ENCODE measurements at places on chromosomes 13 and 19.

DNA sequence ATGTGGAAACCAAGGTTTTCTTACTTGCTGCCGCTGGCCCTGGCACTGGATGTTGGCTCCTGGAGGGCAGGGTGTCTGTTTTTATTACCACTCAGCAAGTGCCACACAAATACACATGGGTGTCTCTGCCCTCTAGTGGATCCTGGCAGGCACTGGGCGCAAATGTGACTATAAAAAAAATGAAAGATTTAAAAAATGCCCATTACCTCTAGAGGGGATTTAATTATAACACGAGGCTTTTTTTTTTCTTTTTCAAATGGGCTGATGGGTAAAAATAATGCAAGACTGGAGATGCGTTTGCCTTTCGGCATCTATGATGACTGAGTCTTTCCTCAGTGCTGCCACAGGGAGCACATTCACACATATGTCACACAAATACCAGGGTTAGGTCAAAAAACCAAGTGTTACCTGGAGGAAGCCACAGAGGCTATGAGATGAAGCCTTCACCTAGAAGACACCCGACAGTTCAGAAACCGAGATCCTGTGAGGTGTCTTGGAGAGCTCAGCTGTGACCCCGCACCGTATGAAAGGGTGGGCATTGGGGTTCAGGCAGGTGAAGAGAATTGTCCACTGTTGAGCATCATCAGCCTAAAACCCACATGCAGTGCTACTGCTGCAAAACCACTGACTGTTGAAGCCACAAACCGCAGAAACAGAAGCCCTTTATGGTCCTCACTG lies 25.7 kb downstream of the CHAMP1 start:
- DNase-seq, result no peak

DNA sequence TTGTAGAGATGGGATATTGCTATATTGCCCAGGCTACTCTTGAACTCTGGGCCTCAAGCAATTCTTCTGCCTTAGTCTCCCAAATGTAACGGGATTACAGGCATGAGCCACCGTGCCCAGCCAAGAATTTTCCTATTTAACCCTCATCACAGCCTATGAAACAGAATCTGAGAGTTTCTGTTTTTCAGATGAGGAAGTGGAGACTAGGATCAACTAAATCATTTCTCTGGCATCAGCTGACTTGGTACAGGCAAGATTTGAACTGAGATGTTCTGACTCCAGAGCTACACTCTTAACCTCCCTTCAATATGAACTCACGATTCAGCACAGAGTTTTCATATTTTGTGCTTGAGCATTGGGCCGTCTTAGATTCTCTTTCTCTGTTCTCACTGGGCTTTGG lies 8.1 kb downstream of the ZNF460 start:
- no peak for DNase-seq

- no peak for DNase-seq
Observed at GRCh38 chr19:44260695-44261446, 1.2 kb downstream of the ZNF233 start.

GRCh38 chr13:69418319-69418718 lies 689.3 kb upstream of the ATXN8OS start:
- no peak for DNase-seq

DNA sequence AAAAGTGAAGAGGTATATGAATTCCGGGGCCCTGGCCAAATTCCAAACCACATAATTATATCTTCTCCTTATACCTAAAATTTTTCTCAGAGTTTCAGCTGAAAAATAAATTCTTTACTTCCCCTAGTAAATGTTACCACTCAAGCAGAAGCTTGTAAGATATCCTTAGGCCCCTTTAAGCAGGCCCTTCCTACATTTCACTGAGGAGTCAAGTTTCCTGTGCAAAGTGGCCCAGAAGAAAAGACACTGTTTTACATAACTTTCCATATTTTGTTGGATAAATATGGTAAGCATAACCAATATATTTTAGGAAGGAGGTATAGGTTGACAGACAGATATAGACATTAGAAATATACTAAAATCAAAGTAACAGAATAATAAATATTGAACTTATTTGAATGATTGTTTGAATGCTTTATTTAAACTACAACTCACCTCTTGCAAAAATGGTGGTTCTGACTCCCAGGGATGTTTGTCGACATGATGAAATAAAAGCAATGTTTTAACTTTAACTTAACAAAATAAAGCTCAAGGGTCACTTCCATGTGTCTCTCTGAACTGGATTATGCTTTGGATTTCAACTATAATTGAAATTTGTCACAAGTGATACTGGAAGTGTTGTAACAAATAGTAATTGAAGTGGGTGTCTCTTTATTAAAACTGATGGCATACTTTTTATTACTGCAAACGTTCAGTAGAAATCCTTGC lies 141.2 kb downstream of the SPRY2 start:
- DNase-seq, result no peak

DNA sequence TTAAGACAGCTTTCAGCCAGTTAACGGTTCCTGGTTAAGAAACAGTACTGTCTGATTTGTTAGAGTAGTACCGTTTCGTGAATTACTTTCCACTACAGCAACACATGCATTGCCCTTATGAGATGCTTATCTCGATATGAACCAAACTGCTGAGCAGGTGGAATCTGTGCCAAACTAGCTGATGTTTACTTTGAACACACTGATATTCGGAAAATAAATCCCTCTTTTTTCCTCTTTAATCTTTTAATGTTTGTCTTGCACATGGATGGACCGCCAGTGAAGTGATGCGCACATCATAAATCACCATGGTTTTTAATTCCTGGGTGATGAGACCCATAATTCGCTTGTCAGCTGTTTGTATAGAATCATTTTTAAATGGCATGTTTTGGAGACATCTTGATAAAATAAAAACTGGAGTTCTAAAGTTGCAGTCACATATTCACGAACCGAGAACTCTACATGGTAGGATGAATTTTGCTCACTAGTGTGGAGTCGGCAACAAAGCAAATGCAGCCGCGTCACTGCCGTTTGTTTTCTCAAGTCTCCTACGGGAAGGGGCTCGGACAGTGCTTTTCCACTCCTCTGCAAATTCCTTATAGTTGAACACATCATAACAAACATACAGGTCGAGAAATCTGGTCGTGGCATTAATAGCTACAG lies 1.1 kb downstream of the GJA3 start:
- no peak for DNase-seq

DNA sequence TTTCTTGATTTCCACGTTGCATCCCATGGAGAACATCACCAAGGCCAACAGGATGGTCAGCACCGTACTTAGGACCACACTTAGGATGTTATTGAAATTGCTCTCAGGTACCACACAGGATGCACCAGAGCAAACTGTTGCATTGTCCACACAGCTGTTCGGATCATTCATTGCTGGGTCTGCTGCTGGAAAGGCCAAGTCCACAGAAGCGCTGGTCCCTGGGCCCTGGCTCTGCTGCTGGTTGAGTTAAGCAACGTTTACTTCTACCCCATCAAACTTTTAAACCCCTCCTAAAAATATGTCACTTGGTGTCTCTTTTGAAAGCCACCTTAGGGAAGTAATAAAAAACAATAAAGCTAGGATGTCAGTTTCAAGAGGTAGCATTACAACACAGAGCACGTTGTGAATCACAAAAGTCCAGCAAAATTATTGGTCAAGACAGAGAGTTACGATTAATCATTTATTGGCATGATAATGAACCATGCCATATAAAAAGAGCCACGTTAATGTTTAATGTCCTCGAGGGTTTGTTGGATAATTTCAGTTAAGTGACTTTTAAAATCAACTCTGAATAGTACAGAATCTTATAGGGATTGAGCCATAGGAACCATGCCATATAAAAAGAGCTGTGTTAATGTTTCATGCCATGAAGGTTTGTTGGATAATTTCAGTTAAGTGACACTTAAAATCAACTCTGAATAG lies at the start of gene SLC10A2:
TSS of gene SLC10A2 (minus strand) at position 339 of the 702 bp plus-strand sequence. CDS start at position 171, 168 bp downstream.
- DNase-seq, result no peak

GRCh38 chr19:792306-792885 lies 4.9 kb upstream of the PTBP1 start:
- DNase-seq, result no peak

GRCh38 chr13:40213779-40214178 lies 452.7 kb downstream of the FOXO1 start:
- DNase-seq, result no peak

DNA sequence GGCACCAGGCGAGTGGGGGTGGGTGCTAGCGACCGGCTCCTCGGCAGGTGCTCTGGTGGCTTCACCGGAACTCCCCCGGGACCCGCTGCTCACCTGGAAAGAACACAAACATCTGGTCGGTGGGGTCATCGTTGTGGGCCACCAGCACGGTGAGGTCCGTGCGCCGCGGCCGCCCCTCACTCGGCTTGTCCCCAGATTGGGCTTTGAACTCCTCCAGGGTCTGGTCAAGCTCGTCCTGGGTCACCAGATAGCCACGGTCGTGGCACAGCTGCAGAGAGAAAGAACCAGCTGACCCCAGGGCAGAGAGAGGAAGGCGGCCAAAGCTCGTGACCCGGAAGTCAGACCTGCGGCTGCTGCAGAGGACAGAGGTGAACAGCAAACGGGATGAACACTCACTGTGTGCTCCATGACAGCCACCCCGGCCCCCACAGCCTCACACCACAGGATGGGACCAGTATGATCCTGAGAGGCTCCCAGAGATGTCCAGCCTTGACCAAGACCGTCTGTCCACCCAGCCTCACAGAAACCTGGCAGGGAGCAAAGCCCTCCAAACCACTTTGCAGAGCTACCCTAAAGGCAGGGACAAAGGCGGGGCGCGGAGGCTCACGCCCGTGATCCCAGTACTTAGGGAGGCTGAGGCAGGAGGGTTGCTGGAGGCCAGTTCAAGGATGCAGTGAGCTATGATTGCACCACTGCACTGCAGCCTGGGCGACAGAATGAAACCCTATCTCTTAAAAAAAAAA lies 1.2 kb downstream of the POLR2E start:
- no peak for DNase-seq

GRCh38 chr19:15265850-15266248 lies 33.6 kb upstream of the EPHX3 start:
- peak; percentile 67 for DNase-seq

DNA sequence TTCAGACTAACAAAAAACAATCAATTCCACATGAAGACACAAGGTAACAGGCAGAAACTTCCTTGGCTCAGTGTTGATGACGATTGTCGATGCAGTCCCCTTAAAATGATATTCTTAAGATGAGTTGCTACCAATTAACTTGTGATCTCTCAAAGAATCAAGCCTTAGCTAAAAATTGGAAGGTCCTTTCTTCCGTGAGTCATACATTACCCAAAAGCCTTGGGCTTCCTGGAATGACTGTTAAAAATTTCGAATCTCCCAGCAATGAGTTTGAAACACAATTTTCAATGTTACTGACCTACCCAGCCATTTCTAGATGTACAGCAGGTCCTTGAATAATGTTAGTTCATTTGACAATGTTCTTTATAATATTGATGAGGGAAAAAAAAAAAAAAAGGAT lies 28.0 kb upstream of the RB1 start:
- no peak for DNase-seq

- DNase-seq, result no peak
Observed at GRCh38 chr13:77985866-77986636, 67.4 kb upstream of the EDNRB start.

DNA sequence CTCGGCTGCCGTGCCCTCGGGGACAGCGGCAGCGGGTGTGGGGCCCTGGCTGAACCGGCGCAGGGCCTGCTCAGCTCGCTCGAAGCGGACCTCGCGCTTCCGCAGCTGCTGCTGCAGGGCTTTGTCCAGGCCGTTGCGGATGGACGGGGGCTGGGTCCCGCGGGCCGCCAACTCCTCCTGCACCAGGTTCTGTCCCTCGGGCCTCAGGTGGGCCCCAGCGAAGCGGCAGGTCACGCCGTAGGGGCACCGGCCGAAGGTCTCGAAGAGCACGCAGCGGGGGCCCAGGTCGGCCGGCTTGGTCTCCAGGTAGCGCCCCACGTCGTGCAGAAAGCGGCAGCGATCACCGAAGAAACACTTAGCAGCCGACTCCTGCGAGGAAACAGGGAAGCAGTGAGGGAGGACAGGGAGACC lies 1.6 kb downstream of the DUS3L start:
- no peak for DNase-seq

DNA sequence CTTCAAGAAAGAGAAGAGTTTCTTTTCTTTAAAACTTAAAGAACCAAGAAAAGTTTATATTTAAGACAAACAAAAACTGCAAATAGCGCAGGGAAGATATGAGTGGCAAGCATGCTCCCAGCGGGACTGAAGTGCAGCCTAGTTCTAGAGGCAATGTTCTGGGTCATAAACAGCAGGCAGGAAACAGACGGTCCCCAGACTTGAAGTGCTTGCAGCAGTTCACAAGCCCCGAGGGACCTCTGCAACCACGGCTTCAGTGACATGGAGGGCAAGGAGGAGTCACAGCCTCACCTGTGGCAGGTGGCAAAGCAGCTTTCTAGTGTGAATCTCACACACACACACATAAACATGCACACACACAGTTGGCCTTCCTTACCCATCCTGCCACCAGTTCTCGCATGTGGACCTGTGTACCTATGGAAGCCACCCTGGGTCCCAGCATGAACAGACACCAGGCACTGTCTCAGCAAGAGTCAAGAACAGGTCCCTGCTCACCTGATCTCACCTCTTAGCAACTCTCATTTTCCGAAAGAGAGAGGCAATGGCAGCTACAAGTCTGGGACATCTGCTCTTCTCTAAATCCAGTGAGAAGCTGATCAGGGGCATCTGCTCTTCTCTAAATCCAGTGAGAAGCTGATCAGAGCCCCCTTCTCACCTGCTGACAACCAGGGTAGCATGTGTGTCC lies 162.0 kb downstream of the EFNB2 start:
- DNase-seq, result no peak

DNA sequence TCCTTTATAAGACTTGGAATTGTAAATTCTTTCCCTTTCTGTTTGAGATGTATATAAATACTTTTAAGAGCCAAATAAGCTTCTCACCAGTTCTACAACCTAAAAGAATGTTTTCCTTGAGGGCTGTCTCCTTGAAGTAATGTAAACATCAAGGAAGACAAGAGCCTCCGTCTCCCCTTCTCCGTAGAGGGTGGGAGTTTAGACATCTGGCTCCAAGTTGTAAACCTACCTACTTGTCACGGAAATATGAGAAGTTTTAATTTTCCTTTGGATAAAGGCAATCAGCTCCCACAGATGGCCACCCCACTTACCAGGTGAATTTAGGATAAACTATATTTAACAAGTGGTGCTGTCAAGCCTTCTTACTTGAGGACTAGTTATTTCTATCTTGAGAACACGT lies 237.9 kb downstream of the NALCN start:
- DNase-seq, result no peak

DNA sequence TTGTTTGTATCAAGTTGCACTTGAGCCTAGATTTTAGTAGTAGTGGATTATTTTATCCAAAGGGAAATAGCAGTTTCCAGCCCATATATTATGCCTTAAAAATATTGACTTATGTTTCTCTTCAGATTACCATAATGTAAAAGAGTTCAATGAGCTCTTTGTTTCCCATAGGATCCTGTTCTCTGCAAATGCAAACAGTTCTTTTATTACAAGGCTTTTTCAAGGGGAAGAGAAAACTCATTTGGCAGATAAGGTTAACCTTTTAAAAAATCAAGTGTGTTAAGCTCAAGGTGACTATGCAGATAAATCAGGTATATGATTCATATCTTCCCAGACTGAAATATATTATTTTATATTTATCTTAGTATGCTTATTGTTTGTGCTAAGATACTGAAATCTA lies 961.2 kb upstream of the SPRY2 start:
- no peak for DNase-seq
